Spleen (tissue), 13 donors: ENCODE measurements at places on chromosomes 13 and 19. TPM values are rescaled to one million over a fixed set of nuclear protein-coding genes. Genes with fewer than 3 reads are reported as not detected.

MEIOSIN gene
- total RNA-seq, result not detected

CABP5 gene
- 0.94 TPM for total RNA-seq

LHB gene
- total RNA-seq, result not detected

PLPPR3 gene
- total RNA-seq, result 0.43 TPM

ANGPTL8 gene
- total RNA-seq, result not detected

LILRB2 gene
- total RNA-seq, result 209 TPM

PTH2 gene
- not detected for total RNA-seq

PSG6 gene
- not detected for total RNA-seq

KLK8 gene
- not detected for total RNA-seq

POU2F2 gene
- total RNA-seq, result 67.4 TPM
